Gastrocnemius medialis (tissue), 4 donors: ENCODE measurements at places on chromosomes 11 and 22. TPM values are rescaled to one million over a fixed set of nuclear protein-coding genes. Genes with fewer than 3 reads are reported as not detected.

DNA sequence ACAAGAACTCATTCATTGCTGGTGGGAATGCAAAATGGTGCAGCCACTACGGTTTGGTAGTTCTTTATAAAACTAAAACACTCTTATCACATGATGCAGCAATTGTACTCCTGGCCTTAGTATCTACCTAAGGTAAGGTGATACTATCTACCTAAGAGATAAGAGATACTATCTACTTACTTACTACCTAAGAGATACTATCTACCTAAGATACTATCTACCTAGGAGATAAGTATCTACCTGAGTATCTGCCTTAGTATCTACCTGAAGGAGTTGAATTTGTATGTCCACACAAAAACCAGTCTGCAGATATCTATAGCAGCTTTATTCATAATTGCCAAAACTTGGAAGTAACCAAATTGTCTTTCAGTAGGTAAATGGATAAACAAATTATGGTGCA, 29.0 kb upstream of the SMCO4 start:
- DNase-seq = no peak

The MMP1 gene
- not detected for total RNA-seq

- no peak for DNase-seq
Measured at GRCh38 chr11:6237266-6237665, 1.6 kb upstream of the CNGA4 start.

The MLC1 gene
- not detected for total RNA-seq

GRCh38 chr11:84212468-84213390, 926.6 kb upstream of the CCDC90B start:
- no peak for DNase-seq

The RFPL1 gene
- total RNA-seq = not detected

DNA sequence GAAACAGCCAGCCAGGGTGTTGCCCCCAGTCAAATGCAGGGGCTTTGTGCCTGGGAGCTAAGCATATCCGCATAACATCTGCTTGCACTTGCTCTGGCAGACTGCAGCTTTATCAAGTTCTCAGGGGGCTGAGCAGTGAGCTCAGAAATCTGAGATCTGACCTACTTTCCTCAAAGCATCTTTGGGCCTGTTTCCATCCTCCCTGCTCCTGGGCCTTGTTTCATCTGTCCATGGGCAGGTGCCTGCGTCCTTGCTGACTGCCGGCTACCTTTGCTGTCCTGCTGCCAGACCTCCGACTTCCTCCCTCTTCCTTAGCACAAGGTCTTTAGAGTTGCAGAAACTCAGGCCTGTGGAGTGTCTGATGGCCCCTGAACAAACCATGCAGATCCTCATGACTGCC, 131.2 kb upstream of the B3GAT1 start:
- no peak for DNase-seq

DNA sequence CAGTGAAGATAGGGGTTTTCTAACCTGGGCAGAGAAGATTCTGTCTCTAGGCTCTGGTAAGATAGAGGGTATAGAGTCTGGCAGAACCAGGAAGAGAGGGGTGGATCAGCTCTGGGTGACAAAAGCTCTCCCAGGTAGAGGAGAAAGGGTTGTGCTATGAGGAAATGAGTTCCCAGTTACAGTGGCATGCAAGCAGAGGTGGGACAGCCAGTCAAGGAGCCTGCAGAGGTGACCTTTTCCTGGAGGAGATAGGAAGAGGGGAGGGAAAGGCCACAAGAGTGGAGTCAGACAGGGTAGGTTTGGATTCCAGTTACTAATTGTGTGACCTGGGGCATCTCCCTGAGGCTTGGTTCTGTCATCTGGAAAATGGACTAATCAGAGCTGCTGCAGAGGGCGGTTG, 3.4 kb upstream of the CAPN5 start:
- no peak for DNase-seq

The APOBEC3B gene
- total RNA-seq = not detected

The LMO2 gene
- 41.9 TPM for total RNA-seq

DNA sequence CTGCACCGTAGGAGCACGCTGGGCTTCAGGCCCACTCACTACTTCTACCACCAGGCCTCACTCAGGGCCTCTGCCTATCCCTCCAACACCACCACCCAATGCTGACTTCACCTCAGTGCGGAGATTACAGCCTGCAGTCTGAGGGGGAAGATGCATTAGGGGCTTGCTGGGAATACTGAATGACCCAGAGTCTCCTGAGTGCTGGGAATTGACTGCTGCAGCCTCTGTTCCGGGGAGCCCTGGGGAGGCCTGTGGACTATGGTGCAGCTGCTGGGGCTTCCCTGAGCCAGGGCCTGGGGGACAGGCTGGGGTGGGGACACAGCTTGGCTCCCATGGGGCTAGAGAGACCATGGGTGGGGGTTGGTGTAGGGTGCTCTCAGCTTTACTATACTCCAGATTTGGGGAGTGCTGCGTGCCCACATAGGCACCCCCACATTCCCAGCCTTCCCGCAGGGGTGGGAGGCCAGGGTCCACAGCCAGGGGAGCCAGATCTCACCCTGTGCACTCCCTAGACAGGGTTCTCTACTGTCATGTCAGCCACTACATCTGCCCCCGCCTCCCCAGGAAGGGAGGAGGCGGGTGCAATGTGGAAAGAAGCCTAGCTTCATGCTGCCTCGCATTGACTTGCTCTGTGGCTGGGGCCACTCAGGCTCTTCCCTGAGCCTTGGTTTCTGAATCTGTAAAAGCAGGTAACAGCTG, 44.4 kb downstream of the GDPD5 start:
- DNase-seq = no peak

- no peak for DNase-seq
Measured at GRCh38 chr11:122045181-122045586, 70.8 kb downstream of the BLID start.

- no peak for DNase-seq
Measured at GRCh38 chr11:117754030-117754429, 43.0 kb downstream of the DSCAML1 start.

The GAB4 gene
- not detected for total RNA-seq

DNA sequence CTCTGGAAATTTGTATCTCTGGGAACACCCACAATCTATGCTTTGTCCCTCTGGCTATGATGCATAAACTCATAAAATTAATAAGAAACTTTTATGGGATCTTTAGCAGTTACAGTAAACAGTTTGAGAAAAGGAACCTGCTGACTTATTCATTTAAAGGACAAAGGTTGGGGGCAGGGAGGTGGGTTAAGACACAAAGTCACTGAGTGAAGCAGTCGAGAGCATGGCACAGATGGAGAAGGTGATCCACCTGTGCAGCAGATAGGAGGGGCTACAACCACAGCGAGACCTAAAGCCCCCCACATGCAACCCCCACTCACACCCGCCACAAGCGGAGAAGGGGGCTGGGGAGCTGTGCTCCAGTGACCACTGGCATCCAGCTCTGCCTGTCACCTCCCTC, 45.0 kb downstream of the SMCO4 start:
- DNase-seq = no peak

The SCN4B gene
- 16.3 TPM for total RNA-seq

The SPI1 gene
- total RNA-seq = 7.0 TPM

The CARD18 gene
- total RNA-seq = not detected

The CLCF1 gene
- 0.24 TPM for total RNA-seq

DNA sequence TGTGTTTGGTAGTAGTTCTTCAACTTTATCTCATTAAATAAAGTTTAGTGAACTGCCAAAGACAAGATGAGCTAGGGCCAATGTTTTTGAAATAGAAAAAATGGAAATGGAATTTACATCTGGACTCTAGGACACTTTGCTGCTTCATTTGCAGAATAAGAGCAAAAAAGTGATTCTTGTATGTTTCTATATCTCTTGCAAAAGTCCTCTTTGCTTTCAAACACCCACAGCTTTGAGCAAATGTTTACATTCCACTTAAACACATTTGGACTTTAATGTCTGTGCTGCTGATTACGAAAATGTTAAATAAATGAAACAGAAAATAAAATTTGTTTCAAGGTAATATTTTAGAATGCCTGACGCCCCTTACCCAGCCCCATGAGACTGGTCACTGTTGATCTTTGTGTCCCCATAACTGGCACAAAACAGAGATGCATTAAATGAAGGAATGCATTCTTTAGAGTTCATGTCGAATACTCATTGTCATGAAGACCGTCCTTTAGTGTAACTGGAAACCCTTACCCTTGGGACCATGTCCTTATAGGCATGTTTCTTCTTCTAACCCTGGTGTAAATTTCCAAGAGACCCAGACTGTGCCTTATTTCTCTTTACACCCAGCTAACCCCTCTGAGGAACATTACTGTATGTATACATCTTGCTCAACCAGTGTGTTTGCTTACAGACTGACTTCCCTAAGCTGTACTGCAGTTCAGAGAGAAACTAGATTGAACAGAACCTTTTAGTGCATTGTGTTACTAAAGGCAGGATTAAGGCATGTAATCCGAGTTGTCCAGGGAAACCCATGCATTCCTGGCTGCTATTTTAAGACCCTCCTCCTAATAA, 199.7 kb downstream of the NAV2 start:
- DNase-seq = no peak

DNA sequence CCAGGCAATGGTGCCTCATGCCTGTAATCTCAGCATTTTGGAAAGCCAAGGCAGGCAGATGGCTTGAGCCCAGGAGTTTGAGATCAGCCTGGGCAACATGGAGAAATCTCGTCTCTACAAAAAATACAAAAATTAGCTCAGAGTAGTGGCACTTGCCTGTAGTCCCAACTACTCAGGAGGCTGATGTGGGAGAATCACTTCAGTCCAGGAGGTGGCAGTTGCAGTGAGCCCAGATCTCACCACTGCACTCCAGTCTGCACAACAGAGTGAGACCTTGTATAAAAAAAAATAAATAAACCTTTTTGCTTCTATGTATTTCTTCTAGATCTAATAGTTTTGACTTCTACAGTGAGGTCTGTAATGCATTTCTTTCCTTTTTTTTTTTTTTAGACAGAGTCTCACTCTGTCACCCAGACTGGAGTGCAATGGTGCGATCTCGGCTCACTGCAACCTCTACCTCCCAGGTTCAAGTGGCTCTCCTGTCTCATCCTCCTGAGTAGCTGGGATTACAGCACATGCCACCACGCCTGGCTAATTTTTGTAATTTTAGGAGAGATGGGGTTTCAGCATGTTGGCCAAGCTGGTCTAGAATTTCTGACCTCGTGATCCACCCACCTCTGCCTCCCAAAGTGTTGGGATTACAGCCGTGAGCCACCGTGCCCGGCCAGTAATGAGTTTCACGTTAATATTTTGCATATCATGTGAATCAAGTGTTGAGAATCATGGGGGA, 18.1 kb upstream of the RDX start:
- no peak for DNase-seq

DNA sequence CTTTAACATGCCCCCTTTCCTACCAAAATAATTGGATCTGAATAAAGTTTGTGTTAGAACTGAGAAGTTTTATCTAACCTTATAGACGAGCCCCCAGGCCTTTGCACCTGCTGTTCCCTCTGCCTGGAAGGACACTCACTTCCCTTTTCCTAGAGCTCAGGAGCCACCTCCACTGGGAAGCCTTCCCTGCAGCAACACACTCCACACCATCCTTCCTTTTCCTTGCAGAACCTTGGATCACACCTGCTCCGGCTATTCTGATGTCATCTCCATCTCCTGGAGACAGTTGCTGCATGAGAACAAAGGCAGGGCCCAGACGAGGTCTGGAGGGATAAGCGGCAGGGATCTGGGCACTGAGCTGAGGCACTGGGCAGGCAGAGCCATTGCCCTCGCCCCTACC, 22.6 kb upstream of the MYOD1 start:
- no peak for DNase-seq

DNA sequence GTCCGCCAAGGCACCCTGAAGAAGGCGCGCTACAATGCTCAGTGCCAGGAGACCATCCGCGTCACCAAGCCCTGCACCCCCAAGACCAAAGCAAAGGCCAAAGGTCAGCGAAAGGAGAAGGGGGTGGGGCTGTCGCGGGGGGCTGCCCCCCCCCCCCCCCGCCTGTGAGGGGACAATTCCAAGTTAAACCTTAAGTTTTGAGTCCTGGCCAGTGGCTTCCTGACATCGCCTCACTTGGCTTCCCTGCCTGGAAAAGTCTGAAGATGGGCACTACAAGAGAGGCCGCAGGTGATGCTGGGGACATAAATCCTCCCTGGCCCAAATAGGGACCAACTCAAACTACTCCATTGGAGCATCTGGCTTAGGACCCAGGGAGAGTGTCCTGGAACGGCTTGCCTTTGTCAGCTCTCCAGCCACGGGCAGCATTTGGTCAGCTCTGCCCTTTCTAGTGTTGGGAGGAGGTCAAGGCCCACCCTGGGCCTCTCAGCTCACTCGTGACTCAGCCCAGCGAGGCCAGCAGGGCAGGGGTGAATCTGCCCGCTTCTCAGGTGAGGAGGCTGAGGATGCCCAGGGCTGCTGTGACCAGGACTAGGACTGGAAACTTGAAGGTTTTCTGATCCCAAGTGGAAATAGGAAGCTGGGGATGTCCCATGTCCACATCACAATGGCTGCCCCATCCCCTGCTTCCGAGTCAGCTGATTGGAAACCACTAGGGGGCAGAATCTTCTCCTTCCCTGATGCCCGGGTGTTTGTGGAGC, 1.4 kb downstream of the MDK start:
- no peak for DNase-seq

DNA sequence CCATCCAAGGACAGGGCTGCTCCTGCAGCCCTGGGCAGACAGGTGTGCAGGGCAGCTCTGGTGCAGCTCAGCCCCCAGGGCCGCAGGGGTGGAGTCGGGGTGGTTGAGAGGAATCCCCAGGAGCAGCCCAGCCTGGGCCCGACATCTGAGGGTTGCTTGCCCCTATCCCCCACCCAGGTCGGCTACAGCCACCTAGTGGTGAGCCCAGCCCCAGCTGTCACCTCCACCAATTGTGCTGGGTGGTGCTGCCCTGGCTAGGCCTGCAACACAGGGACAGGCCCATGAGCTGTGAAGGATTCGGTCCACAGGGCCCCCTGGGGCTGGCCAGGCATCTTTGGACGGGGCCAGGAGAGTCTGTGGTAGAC, 29.6 kb downstream of the RTN4R start:
- no peak for DNase-seq

DNA sequence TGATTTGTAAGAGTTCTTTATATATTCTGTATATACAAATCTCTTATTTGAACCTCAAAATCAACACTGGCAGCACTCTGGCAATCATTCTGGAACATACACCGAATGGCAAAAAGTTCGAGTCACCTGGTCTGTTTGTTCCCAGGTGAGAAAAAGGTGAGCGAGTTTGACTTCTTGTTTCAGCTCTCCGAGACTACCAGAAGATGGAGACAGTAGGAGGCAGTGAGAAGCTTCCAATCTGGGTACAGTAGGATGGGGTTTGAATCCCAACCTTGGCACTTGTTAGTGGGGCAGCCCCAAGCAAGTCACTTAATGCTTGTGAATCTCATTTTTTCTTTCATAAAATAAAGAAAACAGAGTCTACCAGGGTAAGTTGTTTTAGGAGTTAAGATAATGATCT, 76.4 kb downstream of the C2CD3 start:
- no peak for DNase-seq

The TUB gene
- total RNA-seq = 1.2 TPM

The HEPN1 gene
- total RNA-seq = not detected

- DNase-seq = no peak
Measured at GRCh38 chr11:70727899-70728620, 329.7 kb downstream of the CTTN start.
